H4 (cell line): ENCODE measurements at places on chromosomes 6 and 20. TPM values are rescaled to one million over a fixed set of nuclear protein-coding genes. Genes with fewer than 3 reads are reported as not detected.

DNA sequence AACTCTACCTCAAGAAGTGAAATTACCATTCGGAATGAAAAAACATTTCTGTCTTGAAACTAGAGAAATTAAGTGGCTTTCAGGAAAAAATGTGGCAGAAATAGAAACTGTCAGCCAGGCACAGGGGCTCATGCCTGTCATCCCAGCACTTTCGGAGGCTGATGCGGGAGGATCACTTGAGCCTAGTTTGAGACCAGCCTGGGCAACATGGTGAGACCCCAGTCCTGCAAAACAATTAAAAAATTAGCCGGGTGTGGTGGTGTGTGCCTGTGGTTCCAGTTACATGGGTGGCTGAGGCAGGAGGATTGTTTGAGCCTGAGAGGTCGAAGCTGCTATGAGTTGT is 7.1 kb upstream of the TMEM181 start:
- no peak for DNase-seq

DNA sequence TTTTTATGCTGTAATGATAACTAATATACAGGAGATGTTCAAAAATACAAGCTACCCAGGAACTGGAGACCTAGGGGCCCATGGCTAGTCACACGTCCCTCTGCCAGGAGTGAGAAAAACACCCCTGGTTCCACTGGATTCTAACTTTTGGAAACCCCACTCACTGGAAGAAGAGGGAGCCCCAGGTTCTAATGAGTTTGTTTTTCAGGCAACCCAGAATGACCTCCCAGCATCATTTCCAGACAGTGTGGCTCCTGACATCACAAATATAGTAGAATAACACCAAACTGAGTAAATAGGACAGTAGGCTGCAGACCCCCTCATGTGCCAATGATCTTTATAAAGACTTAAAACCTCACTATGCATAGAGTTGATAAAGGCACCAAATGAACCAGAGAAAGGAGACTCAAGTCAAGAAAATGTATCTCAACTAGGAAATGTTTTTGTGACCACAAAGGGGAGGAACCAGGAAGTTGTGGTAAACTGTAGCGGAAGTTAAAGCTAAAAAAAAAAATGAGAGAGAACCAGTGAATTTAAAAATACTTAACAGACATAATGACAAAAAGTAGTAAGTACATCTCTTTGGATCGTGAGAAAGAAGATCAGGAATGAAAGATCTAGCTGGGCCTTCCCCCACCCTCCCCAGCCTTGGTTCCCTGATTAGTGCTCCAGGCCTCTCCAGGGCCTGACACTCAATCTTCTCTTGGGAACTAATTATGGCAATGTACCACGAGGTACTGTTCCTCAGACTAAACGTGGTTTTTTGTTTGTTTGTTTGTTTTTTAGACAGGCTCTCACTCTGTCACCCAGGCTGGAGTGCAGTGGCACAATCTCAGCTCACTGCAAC is 19.8 kb downstream of the HLA-E start:
- DNase-seq, result peak; percentile 34

DNA sequence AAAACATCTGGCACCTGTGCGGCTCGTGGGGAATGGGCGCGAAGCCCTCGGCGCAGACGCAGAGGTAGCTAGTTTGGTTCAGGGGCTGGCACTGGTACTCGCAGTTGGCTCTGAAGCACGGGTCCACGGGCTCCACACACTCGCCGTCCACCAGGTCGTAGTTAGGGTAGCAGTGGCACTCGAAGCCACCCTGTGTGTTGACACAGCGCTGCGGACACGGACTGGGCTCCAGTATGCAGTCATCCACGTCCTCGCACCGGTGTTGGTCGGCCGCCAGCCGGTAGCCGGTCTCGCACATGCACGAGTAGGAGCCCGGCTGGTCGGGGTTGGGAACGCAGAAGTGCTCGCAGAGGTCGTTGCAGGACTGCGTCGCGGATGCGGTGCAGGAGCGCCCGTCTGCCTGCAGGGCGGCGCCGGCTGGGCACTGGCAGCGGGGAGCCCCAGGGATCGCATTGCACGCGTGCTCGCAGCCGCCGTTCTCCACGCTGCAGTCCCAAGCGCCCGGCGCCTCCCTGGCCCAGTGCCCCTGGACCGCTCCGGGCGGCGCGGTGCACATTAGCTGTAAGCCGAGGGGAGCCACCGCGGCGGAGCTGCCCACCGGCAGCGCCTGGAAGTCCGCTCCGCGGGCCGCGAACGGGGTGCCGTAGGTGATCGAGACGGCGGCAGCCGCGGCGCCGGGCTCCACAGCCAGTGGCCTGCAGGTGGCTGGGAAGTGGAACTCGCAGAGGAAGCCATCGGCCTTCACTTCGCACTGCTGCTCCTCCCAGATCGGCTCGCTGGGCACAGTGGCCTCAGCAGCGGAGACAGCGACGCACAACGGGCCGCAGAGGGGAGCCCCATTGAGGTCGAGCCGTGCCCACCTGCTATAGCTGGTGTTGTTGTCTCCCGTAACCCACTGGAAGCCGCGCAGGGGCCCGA is 930 bp downstream of the THBD start:
- DNase-seq, result no peak

DNA sequence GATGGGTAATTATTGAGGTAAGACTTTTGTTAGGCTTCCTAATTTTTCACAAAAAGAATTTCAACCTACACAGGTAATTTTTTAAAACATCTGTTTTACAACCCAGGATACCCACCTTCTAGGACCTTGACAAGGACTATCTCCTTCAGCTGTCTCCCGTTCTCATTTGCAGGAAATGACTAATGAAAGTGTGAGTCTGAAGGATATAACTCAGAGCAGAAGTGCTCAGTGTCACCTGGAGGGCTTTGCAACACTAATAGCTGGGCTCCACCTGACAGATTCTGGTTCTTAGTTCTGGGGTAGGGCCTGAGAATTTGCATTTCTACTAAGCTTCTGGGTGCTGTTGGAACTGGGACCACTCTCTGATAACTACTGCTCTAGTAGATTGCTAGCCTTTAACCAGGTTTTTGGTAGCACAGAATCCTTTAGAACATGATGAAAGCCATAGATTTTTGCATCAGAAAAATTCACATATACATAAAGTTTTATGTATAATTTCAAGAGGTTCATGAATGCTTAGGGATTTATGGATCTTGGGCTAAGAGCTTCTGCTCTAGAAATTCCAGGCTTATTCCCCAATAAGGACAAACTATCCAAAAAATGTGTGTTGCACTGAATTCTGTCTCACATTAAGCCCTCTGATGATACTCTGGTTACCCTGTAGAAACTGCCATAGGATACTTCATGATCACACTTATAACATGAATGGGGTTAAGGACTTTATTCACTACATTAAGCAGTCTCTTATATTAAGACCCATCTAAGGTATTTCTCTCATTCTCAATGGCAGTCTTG is 30.3 kb downstream of the AK9 start:
- DNase-seq, result no peak

- no peak for DNase-seq
Measured at GRCh38 chr6:29255530-29255929, 46.0 kb upstream of the OR14J1 start.

DNA sequence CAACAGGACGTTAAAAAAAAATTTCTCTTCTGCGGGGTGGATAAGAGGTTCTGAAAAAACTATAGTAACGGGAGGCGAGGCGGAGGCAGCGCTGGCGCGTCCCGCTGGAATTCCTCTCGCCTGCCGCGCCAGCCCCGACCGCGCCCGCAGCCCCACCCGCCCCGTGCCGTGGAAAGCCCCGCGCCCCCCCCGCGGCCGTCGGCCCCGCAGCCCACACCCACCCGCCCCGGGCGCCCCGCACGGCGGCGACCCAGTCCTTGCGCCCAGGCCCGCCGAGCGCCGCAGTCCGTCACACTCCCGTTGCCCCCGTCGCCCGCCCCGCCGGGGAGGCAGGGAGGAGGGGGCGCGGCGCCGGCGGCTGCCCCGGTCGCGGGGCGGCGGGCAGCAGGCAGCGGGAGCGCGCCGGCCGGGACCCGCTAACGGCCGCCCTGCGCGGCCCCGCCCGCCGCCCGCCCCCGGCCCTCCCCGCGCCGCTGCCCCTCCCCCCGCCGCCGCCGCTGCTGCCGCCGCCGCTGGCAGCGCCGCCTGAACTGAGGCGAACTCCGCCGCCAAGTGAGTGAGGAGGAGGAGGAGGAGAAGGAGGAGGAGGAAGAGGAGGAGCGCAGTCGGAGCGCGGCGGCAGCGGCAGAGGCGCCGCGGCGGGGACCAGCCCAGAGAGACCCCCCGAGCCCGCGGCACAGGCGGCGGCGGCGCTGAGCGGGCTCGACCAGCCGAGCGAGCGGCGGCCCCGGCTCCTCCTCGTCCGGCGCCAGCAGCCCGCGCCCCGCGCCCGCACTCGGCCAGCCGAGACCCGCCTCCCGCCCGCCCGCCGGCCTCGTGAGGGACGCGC is at the start of gene QKI:
TSS of gene QKI (plus strand) at position 602 of the 829 bp plus-strand sequence. CDS start 476 bp downstream, outside the sequence.
- peak; percentile 50 for DNase-seq

DNA sequence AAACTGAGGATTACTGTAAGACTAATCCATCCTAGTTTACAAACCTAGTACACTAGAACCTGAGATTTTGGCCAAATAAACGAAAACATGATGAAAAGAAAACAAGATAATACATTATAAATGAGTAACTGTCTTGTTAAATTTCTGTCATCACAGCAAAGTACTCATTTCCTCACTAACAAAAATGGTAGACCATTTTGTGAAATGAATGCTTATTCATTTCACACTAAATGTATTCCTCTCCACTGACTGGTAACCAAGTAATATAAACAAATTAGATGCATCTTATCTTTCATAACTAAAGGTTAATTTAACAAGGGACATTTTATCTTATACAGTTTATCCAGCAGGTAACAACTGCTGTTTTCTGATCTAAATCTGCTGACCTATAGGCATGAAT is 143.7 kb downstream of the REV3L start:
- no peak for DNase-seq

DNA sequence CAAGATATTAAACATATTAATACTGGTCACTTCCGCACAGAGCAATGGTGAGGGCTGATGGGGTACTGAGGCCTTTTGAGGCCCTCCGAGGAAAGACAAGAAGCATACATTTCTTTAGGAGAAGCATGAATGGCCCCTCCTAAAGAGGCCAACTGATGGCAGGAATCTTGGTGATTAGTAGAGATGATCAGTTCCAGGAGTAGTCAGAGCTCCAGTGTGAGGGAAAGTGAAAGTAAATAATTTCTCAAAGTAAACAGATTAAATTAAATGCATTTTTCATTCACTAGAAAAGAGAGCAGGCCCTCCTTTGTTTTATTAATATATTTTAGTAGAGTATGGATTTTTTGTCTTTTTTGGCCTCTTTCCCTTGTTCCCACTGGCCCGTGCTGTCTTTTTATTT is 38.2 kb downstream of the NOX3 start:
- no peak for DNase-seq

DNA sequence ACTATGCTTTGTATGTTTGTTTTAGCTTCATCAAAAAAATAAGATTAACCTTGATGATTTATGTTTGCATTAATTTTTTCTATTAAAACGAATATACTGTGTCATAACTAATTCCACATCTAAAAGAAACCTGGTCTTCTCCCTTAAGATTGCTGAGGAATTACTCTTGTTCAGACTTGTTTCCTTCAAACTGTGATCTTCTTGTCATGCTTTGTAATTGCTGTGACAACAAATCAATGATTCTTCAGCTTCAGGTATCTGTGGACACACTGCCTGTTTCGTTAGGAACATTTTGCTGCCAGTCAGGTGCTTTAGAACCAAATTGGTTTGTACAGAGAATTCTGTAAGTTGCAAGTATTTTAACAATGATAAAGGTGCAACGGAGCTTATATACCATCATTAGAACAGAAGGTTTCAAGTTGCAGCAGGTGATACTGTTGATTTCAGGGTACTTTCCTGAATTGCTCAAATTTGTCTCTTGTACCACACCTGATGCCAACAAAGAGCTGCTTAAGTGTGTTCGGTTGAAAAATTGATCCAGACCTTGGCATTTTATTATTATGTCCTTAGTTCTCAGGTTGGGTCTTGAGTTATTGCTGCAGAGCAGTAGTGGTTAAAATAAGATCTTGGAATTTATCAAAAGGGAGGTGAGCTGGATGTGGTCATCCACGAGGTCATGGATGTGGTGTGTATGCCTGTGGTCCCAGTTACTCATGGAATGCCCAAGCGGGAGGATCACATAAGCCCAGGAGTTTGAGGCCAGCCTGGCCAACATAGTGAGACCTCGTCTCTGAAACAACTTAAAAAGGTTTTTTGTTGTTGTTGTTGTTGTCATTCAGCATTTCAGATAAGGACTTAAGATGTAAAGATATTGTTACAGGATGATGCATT is 19.5 kb downstream of the SYTL3 start:
- DNase-seq, result no peak

GRCh38 chr20:49890471-49891361 is 24.6 kb downstream of the SPATA2 start:
- no peak for DNase-seq

- DNase-seq, result no peak
Measured at GRCh38 chr6:15911753-15912504, 217.0 kb upstream of the MYLIP start.

GRCh38 chr6:105591053-105591452 is 188.2 kb upstream of the PREP start:
- DNase-seq, result no peak

GRCh38 chr20:9128568-9128967 is 59.7 kb downstream of the PLCB4 start:
- DNase-seq, result no peak

GRCh38 chr6:18350271-18350670 is 36.9 kb upstream of the RNF144B start:
- no peak for DNase-seq

- DNase-seq, result no peak
Measured at GRCh38 chr20:25079171-25079570, 2.8 kb downstream of the VSX1 start.

GRCh38 chr20:15938847-15939246 is 634.4 kb downstream of the KIF16B start:
- DNase-seq, result no peak

GRCh38 chr20:653110-653589 is at the start of gene SRXN1:
Gene SRXN1 (minus strand): TSS chr20:653200. CDS start chr20:653185, 15 bp downstream.
- DNase-seq, result peak; percentile 84

GRCh38 chr6:155387481-155387880 is 68.2 kb downstream of the NOX3 start:
- no peak for DNase-seq

DNA sequence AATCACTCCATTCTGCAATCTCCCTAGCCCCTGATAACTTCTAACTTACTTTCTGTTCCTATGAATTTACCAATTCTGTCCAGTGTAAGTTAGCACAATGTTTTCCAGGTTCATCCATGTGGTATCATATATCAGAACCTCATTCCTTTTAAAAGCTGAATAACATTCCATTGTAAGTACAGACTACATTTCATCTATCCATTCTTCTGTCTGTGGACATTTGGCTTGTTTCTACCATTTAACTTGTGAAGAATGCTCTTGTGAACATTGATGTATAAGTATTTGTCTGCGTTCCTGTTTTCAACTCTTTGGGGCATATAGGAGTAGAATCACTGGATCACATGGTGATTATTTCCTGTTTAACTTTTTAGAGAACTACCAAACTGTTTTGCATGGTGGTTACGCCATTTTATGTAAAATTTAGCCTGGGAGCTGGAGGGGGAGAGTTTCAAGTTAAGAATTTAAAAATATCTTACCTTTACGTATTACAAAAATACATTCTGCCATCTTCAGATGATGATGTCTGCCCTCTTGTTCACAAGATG is 156.5 kb downstream of the BTBD3 start:
- DNase-seq, result no peak

Gene NKAIN4
- total RNA-seq, result 0.78 TPM in 1 of 2 replicates, not detected in the other

Gene OOEP
- total RNA-seq, result not detected in 2 replicates

Gene RIMS4
- 3.2 and 4.1 TPM in 2 replicates for total RNA-seq

Gene HLA-DRB5
- not detected in 2 replicates for total RNA-seq

Gene CD93
- total RNA-seq, result not detected in 2 replicates

Gene MYCT1
- total RNA-seq, result not detected in 2 replicates

Gene NKAPL
- total RNA-seq, result not detected in 2 replicates

Gene DDX39B
- total RNA-seq, result 580 and 595 TPM in 2 replicates
